ENCODE measurements at places on chromosomes 13 and 19.

- no peak for DNase-seq
Observed at GRCh38 chr19:43429395-43429794, 14.7 kb downstream of the TEX101 start.

DNA sequence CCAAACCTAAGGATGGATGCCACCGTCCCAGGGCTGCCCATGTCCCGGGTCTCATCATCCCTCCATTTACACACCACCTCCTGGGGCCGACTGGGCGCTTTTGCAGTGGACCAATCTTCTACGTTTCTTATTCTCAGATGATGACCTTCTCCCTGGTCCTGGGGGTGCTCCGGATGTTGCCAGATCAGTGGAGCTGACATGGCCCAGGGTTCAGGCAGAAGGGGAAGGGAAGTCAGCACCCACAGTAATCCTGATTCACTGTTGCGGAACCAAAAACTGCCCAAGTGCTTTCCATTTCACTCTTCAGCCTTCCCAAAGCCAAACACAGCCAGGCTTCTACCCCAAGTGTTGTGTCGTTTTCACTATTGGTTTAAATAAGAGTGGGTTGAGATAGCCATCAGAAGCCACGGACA is 29.8 kb downstream of the RAB20 start:
- DNase-seq = no peak

GRCh38 chr19:41821003-41821735 is 23.3 kb downstream of the LYPD4 start:
- DNase-seq = peak; percentile 56

- no peak for DNase-seq
Observed at GRCh38 chr19:3770136-3770999, 1.7 kb downstream of the RAX2 start.

- no peak for DNase-seq
Observed at GRCh38 chr19:10289836-10290356, at the start of gene ICAM5. Gene ICAM5, plus strand, starts transcription at chr19:10289952. Its CDS starts 92 bp downstream, at chr19:10290044.

GRCh38 chr13:107713314-107713713 is 502.0 kb downstream of the LIG4 start:
- DNase-seq = no peak

- DNase-seq = no peak
Observed at GRCh38 chr13:41746259-41746658, 214.7 kb downstream of the VWA8 start.

DNA sequence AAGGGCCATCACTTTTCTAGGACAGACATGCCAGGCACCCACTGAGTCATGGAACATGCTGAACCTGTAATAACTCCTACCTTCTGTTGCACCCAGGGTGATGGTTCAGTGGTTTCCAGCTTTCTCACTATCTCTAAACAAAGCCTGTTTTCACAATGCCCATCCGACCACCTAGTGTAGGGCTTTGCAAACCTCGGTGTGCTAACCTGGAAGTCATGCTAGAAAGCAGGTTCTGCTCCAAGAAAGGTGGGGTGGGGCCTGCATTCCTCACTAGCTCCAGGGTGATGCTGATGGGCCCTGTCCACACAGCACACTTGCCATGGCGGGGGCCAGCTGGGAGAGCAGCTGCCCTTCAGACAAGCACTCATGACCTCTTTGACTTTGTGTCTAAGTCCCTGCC is 43.4 kb downstream of the COL4A2 start:
- no peak for DNase-seq

DNA sequence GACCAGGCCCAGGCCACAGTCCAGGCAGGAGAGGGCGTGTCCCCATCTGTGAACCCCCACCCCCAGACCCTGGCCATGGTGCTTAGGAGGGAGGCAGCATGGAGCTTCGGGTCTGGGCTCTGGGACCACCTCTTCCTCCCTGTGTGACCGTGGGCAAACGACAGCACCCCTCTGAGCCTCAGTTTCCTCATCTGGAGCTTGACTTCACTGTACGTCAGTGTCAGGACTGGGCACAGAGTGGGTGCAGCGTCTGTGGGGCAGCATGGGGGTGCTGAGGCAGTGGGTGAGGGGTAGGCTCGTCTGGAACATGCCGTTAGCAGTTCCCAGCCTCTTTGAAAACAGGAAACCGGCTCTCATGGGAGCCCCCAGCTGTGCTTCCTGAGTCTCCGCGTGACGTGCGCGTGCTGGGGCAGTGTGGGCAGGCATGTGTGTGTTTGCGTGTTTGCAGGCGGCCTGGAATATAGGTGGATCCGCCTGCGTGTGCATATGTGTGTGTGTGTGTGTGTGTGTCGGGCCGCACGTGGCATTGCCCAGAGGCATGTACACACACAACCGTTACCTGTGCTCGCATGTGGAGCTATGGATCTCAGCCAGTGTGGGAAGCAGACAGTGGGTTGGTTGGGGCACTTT is 15.8 kb downstream of the ARRDC2 start:
- DNase-seq = peak; percentile 54

DNA sequence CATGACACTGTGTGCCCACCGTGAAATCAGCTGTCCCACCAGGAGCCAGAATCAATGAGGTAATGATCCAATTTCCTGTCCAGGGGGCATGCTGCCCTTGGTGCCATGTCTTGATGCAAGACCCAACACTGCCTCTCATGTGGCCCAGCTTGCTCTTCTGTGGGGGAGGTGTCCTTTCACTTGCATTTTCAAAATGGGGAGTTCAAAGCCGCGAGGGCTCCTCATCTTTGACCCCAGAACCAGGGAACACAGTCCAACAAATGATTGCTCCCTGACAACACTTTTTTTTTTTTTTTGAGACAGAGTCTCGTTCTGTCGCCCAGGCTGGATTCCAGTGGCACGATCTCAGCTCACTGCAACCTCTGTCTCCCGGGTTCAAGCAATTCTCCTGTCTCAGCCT is 64.1 kb downstream of the FGF9 start:
- no peak for DNase-seq

- DNase-seq = no peak
Observed at GRCh38 chr19:2827840-2828489, 8.3 kb downstream of the ZNF554 start.

GRCh38 chr19:49861107-49861506 is 6.3 kb downstream of the PNKP start:
- no peak for DNase-seq

GRCh38 chr13:114007566-114007965 is 33.7 kb upstream of the C13orf46 start:
- no peak for DNase-seq

DNA sequence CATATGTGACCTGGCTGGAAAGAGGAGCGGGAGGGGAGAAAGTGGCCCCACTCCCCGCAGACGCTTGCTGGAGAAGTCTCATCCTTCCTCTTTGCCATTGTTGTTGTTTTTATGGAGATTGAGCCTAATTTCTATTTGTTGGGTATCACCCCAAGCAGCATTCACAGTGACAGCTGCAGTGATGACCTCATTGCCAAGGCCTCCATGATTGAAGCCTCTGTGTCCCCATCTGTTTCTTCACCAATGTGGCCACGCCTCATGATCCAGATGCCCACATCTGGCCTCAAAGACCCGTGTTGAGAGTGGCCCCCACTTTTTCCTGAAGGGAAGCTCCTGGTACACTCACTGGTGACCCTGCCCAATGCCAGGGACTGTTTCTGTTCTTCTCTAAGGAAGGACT is 154.2 kb downstream of the SLC7A1 start:
- no peak for DNase-seq

DNA sequence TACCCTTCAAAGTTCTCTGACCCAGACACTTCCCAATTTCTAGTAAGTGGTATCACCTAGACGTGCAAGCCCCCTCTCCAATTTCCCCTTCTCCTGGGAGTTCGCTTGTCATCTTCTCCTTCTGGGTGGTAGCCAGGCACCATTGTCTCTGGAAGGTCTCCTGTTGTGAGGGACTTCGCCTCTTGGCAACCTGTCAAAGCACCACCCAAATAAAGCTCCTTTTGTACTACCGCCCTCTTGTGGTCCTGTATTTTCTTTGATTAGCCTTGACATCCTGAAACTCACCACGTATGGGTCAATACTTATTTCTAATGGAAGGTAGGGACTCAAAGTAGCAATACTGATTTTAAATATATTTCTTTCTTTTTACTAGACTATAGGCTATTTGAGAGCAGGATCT is 8.2 kb downstream of the GPC5 start:
- DNase-seq = peak; percentile 49

GRCh38 chr19:8473648-8474476 is 28.6 kb downstream of the PRAM1 start:
- DNase-seq = no peak

- DNase-seq = no peak
Observed at GRCh38 chr19:43337737-43338136, 15.7 kb upstream of the CD177 start.

GRCh38 chr13:50599927-50600326 is 243.6 kb downstream of the DLEU7 start:
- no peak for DNase-seq
